ACHN (cell line): ENCODE measurements at places on chromosomes 16 and 17.
A peak's percentile ranks its signal among the peaks of the same experiment; 100 is the strongest.

- no peak for DNase-seq
These were observed 12.4 kb downstream of the NMT1 start for GRCh38 chr17:45073414-45074070.

DNA sequence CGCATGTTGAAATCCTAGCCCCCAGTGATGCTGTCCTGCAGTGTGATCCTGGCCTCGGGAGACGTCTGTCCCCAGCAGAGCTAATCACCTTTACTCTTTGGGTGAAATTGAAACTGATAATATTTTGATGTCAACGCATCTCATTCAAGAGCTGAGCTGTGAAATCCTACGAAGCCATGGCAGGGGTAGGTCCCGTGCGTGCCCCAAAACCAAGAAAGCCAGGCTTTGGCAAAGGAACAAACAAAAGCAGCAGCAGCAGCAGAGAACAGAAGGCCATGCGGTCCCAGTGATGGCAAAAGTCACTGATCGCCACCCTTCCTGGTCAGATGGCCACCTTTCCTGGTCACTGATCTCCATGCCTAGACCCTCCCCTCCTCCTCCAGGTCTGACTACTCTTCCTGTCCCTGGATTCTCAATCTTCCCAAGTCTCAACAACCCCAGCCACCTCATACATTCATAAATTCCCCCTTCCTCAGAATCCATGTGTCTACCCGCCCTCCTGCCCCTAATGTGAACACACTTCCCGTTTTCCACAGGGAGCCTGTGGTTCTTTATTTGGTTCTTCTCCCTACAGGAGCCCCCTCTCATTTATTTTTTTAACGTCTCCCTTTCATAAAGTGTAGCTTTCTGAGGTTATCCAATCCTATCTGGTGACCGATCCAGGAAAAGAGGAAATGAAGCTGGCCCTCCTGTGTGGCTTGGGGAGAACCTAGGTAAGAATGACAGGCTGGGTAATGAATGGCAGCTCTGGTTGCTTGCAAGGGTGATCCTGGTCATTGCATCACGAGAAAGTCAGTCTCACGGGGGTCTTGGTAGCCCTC is 50.3 kb downstream of the CPPED1 start:
- no peak for DNase-seq

- no peak for DNase-seq
These were observed 5.5 kb upstream of the DNAI2 start for GRCh38 chr17:74268558-74268957.

GRCh38 chr16:65062736-65063583 is 58.9 kb downstream of the CDH11 start:
- DNase-seq, result no peak

DNA sequence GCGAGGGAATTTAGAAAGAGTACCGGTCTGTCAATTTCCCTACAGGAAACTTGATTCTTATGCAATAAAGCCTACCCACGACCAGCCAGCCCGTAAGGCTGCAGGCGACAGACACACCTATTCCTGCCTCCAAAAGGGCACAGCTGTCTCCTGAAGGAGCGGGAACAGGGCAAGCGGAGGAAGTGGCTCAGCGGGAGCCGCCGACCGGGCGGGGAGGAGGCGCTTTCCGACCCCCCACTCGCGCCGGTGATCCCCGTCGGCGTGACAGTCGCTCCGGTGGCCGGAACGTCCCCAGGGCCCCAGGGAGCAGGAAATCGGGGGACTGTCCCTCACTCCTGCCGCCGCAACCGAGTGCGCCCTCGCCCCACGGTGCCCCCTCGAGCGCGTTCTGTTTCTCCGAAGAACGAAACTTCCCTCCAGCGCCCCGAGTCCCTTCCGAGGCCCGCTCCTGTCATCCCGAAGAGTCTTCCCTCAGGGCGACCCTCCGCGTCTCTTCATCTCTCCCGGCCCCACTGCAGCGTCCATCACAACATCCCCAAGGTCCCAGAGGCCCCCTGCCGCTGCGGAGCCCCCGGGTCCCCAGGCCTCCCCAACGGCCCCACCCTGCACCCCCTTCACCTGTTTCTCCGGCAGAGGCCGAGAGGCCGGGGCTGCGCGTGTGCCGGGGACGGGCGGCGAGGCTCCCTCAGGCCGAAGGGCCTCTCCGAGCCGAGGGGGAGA is 421 bp downstream of the STAT3 start:
- peak; percentile 45 for DNase-seq

GRCh38 chr17:2044263-2044894 is 2.6 kb downstream of the OVCA2 start:
- no peak for DNase-seq

GRCh38 chr16:35186045-35186759 is 1726.8 kb downstream of the TP53TG3F start:
- DNase-seq, result no peak
